AG10803 (cell line): ENCODE measurements at places on chromosomes 5 and 9.

- DNase-seq, result peak; percentile 21
Observed at GRCh38 chr5:9543311-9543920, 2.5 kb downstream of the SEMA5A start.

DNA sequence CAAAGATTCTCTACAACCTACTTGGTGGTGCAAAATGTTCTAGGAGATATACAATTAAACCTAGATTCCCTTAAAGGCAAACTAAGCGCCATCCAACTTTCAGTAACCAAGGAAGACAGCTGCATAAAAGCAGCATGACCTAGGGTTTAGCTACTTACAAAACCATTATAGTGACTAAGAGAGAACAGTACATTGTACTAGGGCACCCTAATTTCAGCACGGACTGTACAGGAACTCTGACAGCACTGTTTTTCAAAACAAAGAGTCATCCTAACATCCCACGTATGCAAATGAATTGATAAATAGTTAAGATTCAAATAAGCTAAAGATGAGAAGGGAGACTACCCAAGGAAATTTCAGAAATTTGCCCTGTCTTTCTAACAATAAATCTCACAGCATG lies 30.0 kb downstream of the STRBP start:
- no peak for DNase-seq

GRCh38 chr5:140575309-140575708 lies 10.7 kb downstream of the SLC35A4 start:
- peak; percentile 56 for DNase-seq

GRCh38 chr5:57468481-57469163 lies 14.0 kb downstream of the ACTBL2 start:
- DNase-seq, result peak; percentile 86

GRCh38 chr5:136992796-136993489 lies 506.2 kb downstream of the SPOCK1 start:
- DNase-seq, result no peak

- DNase-seq, result no peak
Observed at GRCh38 chr5:99191206-99191745, 262.5 kb upstream of the CHD1 start.

DNA sequence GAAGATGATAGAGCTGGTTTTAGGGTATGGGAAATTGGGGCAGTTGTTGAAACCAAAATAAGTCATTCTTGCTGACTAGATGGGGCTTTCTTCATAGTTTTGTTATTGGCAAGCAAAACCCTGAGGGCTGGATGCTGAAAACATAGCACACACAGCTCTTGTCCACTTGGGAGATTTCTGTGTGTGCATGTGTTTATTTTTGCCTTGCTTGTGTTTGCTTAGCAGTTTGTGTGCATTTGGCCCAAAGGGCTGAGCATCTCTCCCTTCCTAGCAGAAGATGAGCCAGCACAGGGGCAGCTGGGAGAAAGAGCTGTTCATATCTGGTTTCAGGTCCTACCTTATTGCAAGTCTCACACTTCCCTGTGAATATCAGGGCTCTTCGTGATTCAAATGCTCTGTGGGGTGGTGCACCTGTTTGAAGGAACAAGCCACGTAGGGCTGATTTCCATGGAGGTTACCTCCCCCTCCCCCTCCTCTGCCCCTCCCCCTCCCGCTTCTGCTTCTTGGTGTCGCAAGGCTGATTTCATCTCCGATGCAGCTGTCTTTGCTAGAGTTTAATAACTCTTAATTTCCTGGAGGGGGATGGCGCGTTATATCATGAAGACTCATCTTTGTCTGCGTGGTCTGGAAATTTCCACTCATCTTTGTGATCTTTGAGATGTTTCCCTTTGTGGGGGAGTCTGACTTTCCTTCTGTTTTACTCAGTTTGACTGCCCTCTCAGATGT lies 296.5 kb downstream of the ARHGAP26 start:
- DNase-seq, result peak; percentile 45

- no peak for DNase-seq
Observed at GRCh38 chr9:120693700-120694008, 20.6 kb downstream of the MEGF9 start.

DNA sequence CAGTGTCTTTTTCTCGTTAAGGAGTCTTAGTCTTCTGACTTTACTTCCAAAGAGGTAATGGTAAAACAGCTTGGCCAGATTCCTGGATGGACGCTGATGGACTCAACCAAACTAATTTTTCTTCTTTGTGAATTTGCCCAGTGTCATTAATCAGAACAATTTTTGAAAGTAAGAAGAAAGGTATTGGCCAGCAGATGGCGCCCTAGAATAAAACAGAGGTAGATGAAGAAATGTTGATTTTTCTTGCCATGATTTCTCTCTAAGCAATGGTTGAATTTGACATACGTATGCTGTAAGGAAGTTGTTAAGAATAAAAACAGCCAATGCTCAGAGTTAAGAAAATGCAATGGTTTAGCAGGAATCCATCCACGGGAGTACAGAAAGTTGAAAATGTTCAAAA lies 500.0 kb downstream of the DIRAS2 start:
- DNase-seq, result peak; percentile 39

DNA sequence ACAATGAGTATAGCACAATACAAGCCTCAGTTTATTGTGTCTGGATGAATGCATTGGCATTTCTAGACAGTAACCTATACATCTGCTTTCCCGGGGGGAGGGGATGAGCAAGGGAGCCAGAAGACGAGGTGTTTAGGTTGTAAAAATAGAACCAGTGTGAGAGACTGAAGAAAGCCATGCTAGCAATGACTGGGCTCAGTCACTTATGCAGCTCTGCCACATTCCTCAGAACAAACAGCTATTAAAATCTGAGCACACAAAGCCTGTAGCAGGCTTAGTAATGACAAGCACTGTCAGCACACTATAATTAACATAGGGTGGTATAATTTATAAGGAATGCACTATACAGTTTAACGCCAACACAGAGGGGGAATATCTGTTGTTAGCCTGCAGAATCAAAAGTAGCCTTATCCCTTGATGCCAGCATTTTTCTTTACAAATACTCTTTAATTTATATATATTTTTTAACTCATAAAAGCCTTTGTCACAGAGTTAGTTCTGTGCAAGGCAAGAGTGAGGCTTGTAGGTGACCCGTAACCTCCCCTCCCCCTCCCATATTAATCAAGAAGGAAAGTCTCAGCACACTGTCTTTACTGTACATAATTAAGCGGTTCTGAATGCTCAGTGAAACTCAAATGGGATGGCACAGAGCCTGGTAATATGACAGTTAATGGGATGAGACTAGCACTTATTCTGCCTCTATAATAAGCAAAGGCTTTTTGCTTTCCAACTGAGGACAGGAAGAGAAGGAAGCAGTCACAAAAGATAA lies 295.4 kb downstream of the CSNK1G3 start:
- DNase-seq, result peak; percentile 58

GRCh38 chr5:58043032-58043945 lies 416.6 kb downstream of the PLK2 start:
- DNase-seq, result peak; percentile 9

DNA sequence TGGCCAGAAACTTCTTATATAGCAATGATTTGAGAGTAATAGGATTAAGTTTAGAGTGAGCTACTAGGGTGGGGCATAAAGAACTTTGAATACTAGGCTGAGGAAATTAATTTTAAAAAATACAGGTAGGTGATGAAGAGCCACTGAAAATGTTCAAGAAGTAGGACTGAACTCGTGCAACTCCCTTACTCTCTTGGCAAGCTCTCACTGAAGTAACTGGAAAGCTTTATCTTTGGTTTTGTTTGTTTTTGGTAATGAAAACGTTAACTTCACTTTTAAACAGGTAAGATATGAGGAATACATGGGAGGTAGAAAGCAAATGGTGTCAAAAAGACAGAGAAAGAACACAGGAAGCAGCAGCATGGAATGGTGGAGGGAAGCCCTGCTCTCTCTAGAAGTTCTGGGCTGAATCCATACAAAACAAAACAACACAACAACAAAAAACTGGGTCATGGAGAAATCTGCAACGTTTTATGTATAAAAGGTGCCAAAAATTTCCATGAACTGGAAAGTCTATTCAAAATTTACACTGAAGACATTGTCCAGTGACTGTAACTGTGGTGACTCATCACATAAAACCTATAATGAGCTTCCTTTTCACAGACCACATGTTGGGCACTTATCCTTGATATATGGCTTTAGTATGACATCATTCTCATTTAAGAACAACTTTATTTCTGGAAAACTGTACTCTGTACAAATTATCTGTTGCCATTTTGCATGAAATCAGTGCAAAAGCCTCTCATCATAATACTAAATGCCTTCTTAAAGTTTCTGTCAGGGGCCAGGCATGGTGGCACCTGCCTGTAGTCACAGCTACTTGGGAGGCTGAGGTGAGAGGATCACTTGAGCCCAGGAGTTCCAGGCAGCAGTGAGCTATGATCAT lies 91.2 kb upstream of the CHD1 start:
- peak; percentile 94 for DNase-seq

DNA sequence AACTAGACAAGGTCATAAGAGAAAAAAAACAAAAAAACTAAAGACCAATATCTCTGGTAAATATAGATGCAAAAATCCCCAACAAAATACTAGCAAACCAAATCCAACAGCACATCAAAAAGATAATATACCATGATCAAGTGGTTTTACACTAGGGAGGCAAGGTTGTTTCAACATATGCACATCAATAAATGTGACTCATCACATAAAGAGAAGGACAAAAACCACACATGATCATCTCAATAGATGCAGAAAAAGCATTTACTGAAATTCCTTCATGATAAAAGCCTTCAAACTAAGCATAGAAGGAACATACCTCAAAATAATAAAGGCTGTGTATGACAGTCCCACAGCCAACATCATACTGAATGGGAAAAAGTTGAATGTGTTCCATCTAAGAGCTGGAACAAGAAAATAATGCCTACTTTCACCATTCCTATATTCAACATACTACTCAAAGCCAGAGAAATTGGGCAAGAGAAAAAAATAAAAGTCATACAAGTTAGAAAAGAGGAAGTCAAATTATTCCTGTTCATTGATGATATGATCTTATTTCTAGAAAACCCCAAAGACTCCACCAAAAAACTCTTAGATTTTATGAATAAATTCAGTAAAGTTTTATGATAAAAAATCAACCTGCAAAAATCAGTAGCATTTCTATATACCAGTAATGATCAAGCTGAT lies 72.2 kb upstream of the FAM169A start:
- peak; percentile 52 for DNase-seq

GRCh38 chr5:171882118-171882517 lies 96.5 kb downstream of the SMIM23 start:
- DNase-seq, result no peak

DNA sequence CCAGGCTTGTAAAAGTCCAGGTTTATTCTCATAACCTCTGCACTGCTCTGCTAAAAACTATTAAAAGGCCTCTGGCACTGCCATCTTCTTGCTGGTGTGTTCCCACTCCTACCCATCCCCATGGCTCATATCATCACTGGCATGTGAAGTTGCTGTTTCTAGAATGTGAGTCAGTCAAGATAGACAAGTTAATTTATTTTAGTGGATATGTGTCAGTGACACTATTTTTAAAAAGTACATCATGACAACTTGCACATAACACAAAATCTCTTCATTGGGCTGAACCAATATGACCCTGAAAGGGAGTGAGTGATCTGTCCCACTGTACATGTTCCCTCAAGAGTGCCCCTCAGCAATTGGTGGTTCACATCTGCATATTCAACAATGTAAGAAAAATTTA lies 299.7 kb downstream of the NFIB start:
- DNase-seq, result no peak

DNA sequence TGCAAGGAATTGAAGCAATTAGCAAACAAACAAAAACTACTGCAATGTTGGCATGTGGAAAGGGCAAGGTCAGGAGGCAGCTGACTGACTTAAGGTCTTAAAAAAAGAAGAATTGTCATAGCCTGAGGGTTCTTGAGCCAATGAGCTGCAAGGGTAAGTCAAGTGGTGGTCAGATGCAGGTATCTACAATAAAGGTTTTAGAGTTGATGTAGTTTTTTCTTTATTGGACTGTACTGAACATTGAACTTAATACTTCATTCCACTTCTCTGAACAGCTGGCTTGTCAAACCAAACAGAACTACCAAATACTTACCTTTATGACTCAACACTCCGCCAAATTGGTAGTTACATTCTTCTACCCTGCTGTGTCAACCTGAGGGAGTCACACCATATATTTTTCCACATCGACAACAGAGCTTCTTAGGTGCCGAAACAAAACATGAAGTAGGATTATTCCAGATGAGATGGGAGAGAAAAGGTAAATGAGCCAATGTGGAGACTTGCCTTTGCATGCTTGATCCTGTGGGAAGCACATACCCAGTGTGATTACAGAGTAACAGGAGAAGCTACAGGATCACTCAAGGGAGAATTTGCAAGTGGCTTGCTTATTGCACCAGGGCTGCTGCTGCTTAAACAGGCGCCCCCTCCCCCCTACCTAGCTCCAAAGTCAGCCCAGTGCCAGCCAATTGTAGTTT lies 35.3 kb downstream of the EQTN start:
- peak; percentile 17 for DNase-seq

DNA sequence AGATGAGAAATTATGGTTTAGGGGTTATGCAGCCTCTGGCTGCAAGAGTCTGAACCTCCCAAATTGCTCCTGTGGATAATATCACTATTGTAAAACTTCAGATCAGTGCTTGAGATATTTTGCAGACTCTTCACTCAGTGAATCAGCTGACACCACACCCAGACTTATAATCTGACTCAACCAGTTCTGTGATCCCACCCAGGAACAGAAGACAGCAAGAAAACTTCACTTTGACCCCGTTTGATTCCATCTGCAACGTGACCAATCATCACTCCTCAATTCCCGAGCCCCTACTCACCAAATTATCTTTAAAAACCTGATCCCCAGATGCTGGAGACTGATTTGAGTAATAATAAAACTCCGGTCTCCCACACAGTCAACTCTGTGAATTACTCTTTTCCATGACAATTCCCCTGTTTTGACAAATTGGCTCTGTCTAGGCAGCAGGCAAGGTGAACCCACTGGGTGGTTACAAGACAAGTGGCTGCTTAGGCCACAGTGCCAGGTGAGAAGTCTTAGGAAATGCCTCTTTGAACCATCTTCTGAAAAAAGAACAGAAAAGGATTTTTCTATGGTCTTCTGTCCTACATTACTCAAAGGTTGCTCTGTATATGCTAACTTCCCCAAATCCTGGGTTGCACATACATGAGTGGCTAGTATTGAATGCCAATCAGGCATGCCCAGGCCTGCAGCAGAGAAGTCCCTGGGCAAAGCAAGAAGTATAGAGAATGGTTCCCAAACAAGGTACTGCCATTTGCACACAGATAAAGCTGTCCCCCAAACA lies 588.0 kb downstream of the PRELID2 start:
- DNase-seq, result peak; percentile 9

- no peak for DNase-seq
Observed at GRCh38 chr5:140255460-140256157, 47.3 kb downstream of the PFDN1 start.

GRCh38 chr5:136020383-136021015 lies 8.3 kb upstream of the TGFBI start:
- peak; percentile 94 for DNase-seq

GRCh38 chr5:42035526-42035925 lies 110.4 kb downstream of the FBXO4 start:
- DNase-seq, result no peak

- DNase-seq, result peak; percentile 77
Observed at GRCh38 chr5:96868603-96869371, 7.5 kb upstream of the ERAP2 start.

- peak; percentile 73 for DNase-seq
Observed at GRCh38 chr5:137218471-137218870, 280.7 kb downstream of the SPOCK1 start.
